NCI-H2081 (cell line): ENCODE measurements at places on chromosomes 2 and 18.

DNA sequence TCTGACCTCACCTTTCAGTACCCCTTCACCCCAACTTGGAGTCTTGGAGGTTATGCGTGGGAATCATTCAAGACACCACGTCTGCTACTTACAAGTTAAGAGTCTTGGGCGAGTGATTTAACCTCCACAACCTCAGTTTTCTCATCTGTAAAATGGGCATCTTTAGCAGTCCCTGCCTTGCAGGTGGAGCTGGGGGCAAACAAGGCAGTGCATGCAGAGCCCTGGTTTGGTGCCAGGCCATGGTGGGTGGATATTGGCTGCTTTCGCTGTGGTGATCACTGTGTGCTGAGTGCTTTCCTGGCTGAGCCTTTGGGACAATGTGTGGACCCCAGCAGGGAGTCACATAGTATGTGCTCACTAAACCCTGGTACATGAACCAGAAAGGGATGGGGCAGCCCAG lies 20.4 kb upstream of the PTMA start:
- DNase-seq, result no peak

- no peak for DNase-seq
These were observed 57.9 kb downstream of the COL4A3 start for GRCh38 chr2:227222292-227222691.

- DNase-seq, result peak; percentile 41
These were observed 491 bp downstream of the L3MBTL4 start for GRCh38 chr18:6414118-6414722.

DNA sequence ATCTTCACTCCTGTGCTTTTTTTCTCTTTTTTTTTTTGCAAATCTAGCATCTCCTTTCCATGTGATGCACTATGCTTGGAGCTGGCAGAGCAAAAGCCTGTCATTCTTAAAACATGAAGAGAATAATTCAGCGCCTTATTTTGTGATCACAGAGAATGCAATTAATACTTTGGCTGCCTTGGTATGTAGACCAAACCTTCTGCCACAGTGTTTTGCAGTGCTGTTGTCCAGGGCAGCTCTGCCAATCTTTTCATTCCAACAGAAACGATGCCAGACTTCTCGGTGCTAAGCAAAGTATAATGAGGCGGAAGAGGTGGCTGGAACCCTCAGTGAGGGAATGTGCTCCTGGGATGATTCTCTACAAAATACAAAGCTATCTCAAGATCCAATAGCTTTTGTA lies 25.6 kb downstream of the BCL2 start:
- no peak for DNase-seq

DNA sequence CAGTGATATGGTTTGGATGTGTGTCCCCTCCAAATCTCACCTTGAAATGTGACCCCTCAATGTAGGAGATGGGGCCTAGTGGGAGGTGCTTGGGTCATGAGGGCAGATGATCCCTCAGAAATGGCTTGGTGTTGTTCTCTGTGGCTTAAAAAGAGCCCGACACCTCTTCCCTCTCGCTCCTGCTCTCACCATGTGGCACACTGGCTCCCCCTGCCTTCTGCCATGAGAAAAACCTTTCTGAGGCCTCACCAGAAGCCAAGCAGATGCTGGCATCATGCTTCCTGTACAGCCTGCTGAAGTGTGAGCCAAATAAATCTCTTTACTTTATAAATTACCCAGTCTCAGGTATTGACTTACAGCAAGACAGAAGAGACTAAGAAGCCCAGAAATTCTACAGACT lies 357.1 kb downstream of the NRXN1 start:
- no peak for DNase-seq
